Upper lobe of left lung (tissue), 6 donors: ENCODE measurements at places on chromosomes 2 and 18.

GRCh38 chr18:79774111-79774510 lies 23.6 kb upstream of the KCNG2 start:
- DNase-seq, result peak; percentile 14

DNA sequence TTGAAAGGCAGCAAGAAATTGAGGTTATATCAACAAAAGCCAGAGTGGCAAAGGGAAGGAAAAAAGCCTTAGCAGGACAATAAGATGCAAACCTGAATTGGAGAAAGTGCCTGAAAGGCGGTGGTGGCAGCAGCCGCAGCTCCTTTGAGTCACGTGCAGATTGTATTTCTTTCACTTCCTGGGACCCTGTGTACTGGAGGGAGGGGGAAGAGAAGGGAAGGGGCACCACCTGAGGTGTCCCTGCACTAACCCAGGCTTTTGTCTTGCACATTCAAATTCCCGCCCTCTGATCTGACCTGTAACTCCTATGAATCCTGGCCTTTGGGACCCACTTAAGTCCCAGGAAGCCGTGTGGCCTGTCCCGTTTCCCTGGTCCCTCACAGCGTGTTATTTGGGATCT lies 326.1 kb upstream of the SKOR2 start:
- no peak for DNase-seq

DNA sequence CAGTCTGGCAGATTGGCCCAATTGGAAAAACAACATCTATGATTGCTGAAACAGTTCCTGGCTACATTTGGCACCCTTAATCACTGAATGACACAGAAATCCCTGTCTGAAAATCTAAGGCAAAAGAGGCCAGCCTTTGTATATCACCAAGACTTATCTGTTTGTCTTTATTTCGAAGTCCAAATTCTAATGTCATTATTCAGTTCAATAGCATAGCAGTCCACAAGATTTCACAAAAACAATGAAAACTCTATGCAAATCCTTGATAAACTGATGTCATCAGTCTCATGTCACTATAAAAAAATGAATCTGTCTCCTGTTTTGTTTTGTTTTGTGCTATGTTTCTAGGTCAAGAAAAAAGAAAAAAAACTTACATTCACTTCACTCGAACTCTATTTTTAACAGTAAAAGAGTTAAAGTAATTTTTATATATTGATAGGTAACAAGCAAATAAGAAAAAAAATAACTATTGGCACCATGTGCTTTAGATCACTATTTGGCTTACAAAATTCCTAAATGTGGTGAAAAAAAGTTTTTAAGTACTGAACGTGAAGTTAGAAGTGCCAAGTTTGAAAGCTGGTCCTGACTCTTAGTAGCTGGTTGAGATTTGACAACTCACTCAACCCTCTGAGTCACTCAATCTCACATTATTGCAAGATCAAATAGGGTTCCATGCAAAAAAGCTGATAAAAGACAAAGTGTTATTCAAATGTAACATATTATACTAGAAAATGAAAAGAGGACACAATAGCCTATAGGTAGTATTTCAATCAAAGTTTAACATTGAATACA lies 359.3 kb downstream of the IRS1 start:
- DNase-seq, result no peak

DNA sequence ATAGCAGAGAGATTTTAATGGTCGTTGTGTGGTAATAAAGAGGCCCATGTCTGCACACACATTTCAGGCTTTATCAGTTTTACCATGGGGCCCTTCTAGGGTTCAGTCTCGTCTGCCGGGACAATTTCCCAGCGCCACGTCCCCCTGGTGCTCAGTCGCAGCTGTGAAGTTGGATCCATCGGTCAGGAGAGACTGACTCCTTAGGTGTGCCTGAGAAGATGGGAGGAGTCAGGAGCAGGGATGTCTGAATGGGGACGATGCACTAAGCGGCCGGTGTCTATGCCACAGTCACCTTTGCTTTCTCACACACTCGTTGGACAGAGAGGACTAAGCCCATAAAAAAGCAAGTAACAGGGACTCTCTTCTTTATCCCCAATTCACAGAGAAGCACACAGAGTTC lies 71.4 kb downstream of the TWIST2 start:
- no peak for DNase-seq

DNA sequence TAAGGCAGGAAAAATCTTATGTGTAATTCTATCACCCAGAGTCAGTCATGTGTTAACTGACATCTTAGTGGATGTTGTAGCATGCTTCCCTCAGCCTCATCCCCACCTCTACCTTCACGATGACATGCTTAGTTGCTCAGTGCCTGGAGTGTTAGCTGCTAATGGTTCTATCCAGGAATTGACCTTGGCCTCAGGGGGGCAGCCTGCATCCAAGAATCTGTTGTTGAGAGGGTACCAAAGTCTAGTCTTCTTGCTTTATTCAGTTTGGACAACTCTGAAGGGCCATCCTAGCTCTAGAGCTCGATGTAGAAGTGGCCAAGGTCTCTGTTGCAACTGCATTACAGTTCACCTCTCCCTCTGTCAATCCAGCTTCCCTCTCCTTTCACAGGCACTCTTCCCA lies 61.2 kb downstream of the ACYP2 start:
- peak; percentile 41 for DNase-seq

DNA sequence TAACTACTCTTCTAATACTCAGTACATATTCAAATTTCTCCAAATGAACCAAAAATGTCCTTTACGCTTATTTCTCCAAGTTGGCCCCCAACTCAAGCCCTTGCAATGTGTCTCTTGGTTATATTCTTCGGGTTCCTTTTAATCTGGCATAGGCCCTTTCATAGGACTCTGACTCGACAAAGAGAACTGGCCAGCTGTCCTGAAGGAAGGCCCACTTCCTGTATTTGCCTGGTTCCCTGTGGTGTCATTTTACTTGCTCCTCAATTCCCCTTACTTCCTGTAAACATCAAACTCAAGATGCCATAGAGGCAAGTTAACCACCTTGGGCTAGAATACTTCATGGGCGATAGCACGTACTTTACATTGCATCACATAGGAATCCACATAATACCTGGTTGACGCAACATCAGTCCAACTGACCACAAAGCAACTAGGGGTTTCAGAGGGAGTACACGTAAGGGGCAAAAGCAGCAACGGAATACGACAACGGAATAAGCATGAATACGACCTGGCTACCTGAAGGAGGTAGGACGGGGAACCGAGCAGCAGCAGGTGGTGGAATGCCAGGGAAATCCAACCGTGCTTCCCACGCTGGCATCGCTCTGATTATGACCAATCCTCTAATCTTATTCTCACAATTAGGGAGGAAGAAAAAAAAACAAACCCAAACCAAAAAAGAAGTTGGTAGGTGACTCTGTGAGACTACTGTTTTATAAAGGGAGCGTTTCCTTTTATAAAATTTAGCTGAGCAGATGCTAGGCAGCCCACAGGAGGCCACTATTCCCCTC lies 823 bp upstream of the GORASP2 start:
- no peak for DNase-seq
